ENCODE measurements at places on chromosomes 16 and 17.

DNA sequence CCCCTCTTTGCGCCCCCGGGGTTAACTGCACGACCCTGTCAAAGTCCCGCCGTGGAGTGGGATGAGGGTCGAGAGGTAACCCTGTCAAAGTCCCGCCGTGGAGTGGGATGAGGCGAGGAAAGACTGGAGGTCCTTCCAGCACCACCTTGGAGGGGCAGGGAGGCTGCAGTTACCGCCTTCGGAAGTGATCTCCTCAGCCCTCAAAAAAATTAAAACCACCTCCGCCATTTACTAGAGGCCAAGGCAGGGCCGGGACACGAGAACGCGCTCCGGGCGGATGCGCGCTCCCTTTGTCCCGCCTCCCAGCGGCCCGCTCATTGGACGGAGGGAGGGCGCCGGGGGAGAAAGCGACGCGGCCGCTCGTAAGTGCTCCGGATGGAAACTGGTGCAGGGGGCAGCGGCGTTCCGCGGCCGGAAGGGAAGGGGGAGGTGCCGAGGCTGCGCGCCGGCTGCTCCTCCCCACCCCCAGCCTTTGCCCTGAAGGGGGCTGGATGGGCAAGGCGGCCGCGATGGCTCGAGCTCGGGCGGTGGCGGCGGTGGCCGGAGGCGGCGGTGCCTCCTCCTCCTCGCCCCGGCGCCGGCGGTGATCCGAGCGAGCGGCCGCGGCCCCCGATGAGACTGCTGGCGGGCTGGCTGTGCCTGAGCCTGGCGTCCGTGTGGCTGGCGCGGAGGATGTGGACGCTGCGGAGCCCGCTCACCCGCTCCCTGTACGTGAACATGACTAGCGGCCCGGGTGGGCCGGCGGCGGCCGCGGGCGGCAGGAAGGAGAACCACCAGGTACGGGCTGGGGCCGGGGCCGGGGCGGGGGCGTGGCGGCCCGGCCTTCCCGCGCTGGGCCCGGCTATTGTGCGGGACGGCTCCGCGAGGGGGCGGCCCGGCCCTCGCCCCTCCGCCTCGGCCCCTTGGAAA lies at the start of gene METTL9:
Gene METTL9, plus strand, starts transcription at position 456 of the 909 bp plus-strand sequence. Its CDS starts 157 bp downstream, at position 613.
- peak; percentile 76 for DNase-seq

GRCh38 chr17:80262291-80262690 lies 1.6 kb downstream of the RNF213 start:
- DNase-seq, result no peak

DNA sequence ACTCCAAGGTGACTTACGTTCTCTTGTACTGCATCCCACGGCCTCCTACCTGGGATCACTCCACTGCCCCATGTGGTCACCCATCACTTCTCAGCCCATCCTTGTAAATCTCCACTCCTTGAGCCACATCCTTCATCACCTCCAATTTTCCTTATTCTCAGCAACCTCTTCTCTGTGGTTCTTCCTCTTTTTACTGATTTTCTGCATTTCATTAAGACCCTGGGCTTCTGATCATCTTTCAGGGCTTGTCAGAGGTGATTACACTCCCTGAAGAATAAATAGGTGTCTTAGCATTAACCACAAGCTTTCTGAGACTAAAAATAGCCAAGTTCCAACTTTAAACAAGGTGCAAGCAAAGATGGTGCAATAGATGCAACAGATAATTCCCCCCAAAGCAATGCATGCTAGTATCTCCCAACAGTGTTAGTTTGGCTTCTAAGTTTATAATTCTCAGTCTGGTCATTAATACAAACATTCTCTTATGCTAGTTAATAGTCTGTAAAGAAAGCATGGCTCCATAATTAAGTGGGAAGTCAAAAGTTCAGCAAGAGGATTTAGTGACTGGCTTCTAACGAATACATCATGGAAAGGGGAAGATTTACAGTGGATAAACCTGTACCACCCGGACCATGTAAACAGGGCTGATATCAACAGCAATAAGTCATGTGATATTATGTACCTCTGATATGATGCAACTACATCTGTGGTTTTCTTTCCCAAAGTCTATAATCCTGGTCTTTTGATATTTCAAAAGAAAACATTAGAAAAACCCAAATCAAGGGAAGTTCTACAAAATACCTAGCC lies 47.4 kb upstream of the FOXJ1 start:
- no peak for DNase-seq

DNA sequence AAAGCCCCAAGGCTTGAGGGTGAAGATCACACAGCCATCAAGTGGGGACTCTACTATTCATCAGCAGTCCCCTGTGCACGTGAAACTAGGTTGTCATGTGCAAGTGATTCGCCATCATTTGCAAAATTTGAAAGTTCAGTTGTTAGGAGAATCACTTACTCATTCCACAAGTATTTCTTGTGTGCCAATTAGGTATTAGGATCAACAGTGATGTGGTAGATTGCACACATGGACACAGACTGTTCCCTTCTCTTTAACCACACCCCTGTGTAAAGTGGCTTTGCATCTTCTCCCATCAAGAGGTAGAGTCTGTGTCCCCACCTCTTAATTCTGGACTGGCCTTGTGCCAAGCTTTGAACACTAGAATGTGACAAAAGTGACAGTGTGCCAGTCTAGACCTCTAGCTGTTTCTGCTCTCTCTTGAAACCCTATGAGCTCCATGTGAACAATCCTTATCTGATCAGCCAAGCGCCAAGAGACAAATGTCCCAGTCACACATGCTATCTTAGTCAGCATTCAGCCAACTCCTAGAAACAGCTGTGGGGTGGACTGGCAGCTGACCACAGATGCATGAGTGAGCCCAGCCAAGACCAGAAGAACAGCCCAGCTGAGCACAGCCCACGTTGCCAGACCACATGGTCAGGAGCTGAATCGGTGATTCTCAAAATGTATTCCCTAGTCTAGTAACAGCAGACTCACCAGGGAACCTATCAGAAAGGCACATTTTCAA lies 31.5 kb upstream of the SHISA9 start:
- DNase-seq, result no peak

- no peak for DNase-seq
Measured at GRCh38 chr16:89033304-89033703, 56.3 kb upstream of the CBFA2T3 start.

- no peak for DNase-seq
Measured at GRCh38 chr16:12547608-12547922, 256.1 kb downstream of the CPPED1 start.

DNA sequence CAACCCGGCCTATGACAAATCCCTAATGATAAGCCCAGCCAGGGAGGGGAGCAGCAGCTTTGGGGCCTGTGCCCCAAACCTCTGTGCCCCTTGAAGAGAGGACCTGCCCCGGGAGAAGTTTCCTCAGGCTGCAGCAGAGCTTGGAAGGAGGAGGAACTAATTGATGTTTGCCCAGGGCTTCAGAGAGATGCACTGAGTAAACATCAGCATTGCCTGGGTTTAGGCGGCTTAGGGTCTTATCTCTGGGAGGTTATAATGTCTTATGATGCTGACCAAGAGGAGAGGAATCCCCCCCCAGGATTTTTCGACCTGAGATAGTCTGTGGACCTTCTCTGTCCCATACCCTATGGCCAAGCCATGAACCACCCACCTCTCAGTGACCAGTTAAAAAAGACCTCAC lies 148.7 kb upstream of the SDK2 start:
- no peak for DNase-seq

DNA sequence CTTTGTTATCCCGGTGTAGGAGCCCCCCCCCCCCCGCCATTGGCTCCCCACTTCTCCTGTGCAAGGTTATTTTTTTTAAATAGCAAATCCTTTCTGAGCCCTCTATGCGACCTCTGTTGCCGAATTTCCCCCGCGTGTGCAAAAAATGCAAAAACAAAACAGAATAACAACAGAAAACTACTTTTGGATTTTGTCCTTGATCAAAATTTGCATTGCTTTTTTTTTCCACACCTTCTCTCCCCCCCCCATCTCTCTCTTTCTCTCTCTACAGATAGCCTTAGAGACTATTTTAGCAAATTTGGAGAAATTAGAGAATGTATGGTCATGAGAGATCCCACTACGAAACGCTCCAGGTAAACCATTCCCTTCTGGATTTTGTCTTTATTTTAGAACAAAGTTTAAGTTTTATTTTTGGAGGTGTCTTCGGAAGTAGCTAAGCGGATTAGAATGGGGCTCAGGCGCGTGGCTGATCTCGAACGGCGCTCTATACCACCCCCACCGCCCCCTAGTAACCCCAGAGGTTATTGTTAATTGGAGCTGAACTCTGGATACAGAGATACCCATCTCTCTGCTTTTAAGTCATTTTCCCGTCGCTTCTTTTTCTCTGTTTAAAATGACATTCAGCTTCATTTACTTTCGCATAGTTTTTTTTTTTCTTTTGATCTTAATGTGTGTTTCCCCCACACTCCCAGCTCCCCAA lies 1.0 kb downstream of the MSI2 start:
- DNase-seq, result peak; percentile 4
